ENCODE measurements at places on chromosomes 3 and 15. TPM values are rescaled to one million over a fixed set of nuclear protein-coding genes. Genes with fewer than 3 reads are reported as not detected.

The PTX3 gene
- 925 TPM for total RNA-seq

The MINAR1 gene
- 0.30 TPM for total RNA-seq

The KLHL40 gene
- not detected for total RNA-seq

The ESYT3 gene
- total RNA-seq, result not detected

The SPINT1 gene
- 1.2 TPM for total RNA-seq

The NCKIPSD gene
- 3.6 TPM for total RNA-seq

The ALG1L2 gene
- total RNA-seq, result not detected

The MON1A gene
- total RNA-seq, result 20.5 TPM

The ACTL6A gene
- total RNA-seq, result 75.0 TPM

The NUSAP1 gene
- 69.5 TPM for total RNA-seq

The CCR1 gene
- not detected for total RNA-seq

The ITIH1 gene
- total RNA-seq, result not detected

The PLCD1 gene
- 11.6 TPM for total RNA-seq

The SAMMSON gene
- total RNA-seq, result not detected

The EXD1 gene
- total RNA-seq, result not detected
